Inflammatory macrophage treated with lipopolysaccharide for 4 hours (primary cell): ENCODE measurements at places on chromosomes 2 and 18.

DNA sequence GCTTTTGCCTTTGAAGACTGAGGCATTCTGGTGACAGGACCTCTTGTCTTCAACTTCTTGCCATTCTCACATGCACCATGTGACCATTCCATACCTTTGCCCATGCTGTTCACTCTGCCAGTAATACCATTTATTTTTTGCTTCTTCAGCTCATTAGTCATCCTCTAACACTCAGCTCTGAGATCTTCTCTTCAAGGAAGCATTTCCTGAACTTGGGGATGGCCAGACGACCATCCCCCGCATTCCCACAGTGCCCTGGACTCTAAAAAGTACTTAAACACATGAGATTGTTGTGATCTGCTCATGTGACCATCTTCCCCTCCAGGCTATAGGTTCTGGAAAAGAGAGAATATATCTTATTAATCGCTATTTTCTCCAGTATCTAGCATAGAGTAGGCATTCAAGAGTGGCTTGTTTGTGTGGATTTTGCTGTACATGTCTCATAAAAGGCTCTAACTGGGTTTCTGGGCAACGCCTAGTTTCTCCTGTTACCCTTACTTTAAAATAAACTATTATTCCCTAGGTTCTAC, 33.9 kb downstream of the PAX3 start:
- DNase-seq: no peak

DNA sequence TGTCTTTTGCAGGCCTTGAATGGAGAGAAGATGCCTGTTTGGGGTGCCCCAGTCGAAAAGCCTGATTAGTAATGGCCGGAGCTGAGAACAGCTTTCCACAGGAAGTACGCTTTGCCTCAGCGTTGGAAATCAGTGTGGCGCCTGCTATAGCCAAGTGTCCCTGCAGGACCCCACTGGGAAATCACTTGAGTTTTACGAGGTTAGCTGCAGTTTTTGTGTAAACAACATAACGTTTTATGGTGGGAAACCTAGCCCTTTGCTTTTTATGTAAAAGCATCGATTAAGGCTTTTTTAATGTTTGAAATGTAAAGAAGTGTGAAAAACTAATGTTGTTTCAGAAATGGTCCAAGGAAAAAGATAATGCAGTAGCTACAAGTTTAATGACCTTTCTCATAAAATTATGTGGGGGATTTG, 234.2 kb downstream of the TTC32 start:
- DNase-seq: no peak

DNA sequence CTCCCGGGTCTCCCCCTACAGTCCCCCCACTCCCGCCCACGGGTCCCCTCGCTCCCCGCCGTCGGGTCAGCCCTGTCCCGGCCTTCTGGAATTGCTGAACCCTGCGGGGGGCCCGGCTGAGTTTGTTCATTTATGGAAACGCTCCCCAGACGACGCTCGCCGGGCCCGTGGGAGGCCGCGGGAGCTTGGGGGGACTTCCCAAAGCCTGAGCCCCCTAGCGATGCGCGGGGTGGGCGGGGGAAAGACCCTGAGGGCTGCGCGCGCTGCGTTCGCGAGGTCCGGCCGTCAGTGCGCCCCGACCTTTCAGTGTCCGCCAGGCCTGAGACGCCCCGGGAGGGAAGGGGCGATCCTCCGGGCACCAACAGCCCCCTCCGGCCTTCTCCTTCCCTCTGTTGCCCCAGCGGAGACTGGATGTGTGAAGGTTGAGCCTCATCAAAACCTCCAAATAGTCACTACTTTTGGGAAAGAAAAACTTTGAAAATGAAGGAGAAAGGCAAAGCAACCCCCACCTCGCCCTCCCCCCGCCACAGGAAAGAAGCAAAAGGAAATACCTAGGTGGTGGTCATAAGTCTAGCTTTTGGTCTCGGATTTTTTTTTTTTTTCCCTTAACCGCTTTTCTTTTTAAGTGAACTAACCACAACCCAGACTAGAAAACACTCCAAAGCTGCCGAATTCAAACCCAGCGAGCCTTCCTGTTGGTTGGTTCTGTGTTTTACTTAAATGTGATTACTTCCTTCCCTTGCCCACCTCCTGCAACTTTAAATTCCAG, 509 bp upstream of the CYS1 start:
- DNase-seq: no peak

GRCh38 chr2:194826241-194826640, 830.8 kb upstream of the SLC39A10 start:
- no peak for DNase-seq

- DNase-seq: no peak
Observed at GRCh38 chr2:218077464-218078216, 8.6 kb downstream of the RUFY4 start.

- DNase-seq: no peak
Observed at GRCh38 chr2:71891719-71892422, 255.8 kb downstream of the CYP26B1 start.

DNA sequence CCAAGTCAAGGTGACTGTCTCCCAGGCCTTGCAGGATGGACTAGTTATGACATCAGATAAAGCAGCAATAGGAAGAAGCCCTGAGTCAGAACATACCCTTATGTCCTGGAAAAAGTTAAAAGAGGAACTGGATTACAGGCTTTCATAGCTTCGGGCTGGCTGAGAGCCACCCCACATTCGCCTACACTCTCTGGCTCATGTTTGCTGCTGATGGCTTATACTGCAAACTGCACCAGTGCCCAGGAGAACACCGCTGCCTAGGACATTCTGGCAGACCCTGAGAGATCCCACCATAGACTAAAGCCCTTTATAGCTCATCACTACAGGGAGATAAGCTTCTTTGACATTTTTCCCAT, 20.3 kb downstream of the SLC8A1 start:
- DNase-seq: peak; percentile 91

DNA sequence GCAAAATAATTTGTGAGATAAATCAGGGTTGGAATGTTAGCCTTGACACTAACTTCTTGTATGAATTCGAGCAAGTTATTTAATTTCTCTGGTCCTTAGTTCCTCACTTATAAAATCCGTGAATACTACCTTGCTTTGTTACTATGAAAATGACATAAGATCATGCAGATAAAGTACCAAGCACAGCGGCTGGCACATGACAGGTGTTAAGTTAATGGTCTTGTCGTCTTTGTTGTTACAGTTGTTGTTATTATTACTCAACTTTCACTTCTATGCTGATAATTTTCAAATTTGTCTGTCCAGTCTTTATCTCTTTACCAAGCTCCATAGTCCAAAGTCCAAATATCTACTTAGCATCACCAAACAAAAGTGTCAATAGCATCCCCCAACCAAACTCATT, 482.1 kb downstream of the ARHGAP15 start:
- no peak for DNase-seq
